ENCODE measurements at places on chromosomes 6 and 20. TPM values are rescaled to one million over a fixed set of nuclear protein-coding genes. Genes with fewer than 3 reads are reported as not detected.

DNA sequence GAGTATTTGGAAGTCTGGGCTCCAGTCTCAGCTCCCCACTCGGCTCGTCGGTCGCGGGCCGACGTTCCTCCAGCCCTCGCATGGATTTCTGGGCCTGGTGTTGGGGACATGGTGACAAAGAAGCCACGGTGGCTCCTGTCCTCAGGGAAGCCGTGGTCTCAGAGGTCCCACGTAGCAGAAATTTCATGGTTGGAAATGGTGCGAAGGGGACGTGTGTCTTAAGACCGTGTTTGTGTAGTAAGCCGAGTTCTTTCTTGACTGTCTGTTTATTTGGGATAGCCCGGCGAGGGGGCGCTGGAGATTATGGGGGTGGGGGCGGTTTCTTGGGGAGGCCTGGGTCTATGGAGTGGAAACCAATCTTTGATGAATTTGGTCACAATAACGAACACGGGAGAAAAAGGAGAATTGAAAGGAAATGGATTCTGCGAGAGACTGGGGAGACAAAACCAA is 23.5 kb upstream of the MAP3K7 start:
- DNase-seq, result no peak

GRCh38 chr6:121449331-121449730 is 13.9 kb downstream of the GJA1 start:
- no peak for DNase-seq

GRCh38 chr20:49420292-49420691 is 62.2 kb downstream of the KCNB1 start:
- DNase-seq, result peak; percentile 79

SYCP2L gene
- total RNA-seq, result 22.1 TPM

GRCh38 chr20:3980260-3981131 is 34.9 kb downstream of the RNF24 start:
- no peak for DNase-seq

- DNase-seq, result no peak
Measured at GRCh38 chr6:46757214-46757596, 10.5 kb downstream of the ANKRD66 start.

DNA sequence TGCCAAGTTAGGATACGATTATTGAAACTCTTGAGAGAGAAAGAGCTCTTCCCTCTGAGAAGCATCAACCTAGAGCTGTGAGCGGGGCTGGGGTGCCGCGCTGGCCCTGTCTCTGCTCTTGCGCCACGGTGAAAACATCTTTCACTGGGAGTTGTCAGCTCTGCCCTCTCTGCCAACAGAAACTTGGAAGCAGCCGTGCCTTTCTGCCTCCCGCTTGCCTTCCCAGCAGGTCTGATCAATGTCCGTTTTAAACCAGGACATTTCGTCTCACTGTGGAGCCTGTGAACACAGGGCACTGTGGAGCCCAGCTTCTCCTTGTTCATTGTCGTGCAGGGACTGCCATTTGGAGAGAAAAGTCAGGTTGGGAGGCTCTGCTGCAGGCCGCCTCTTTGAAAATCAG is 249.2 kb upstream of the PMEPA1 start:
- DNase-seq, result peak; percentile 71

GSTA3 gene
- total RNA-seq, result not detected

GRCh38 chr6:163415620-163416556 is 1.4 kb downstream of the QKI start:
- DNase-seq, result peak; percentile 80

DNA sequence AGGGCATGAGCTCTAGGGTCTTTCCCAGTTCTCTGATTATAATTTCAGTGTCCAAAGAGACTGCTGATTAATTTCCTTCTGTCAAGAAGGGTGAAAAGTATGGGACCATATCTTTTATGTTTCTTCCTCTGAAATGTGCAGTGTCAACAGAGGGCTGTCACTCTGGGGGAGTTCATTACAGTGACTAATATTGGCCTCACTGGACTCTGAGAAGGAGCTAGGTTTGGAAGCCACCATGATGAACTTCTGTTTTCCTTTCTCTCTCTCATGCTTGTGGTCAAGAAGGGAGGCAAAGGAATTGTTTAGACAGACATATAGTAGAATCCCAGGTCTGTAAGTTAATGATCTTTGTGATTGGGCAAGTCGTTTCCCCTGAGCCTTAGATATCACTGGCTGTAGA is 41.8 kb upstream of the BMP6 start:
- no peak for DNase-seq

DNA sequence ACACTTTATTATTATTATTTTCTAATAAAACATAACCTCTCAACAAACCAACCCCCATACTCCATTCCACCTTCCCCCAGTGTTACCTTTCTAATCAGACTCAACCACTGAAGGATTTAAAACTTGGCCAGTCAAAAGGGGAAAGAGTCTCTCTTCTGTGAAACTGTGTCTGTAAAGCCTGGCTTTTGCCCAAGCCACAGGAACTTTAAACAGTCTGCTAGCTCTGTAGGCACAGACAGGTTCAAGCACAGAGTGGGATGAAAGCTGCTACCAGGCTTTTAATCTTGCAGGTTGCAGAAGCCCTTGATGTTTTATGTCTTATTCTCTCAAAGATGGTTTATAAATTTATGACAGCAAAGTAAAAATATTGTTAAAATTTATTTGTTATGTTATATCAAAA is 585.7 kb downstream of the TENT5A start:
- DNase-seq, result no peak

GRCh38 chr6:170147832-170148708 is 142.8 kb downstream of the DLL1 start:
- peak; percentile 56 for DNase-seq

- no peak for DNase-seq
Measured at GRCh38 chr20:41476013-41476441, 109.4 kb upstream of the EMILIN3 start.

DNA sequence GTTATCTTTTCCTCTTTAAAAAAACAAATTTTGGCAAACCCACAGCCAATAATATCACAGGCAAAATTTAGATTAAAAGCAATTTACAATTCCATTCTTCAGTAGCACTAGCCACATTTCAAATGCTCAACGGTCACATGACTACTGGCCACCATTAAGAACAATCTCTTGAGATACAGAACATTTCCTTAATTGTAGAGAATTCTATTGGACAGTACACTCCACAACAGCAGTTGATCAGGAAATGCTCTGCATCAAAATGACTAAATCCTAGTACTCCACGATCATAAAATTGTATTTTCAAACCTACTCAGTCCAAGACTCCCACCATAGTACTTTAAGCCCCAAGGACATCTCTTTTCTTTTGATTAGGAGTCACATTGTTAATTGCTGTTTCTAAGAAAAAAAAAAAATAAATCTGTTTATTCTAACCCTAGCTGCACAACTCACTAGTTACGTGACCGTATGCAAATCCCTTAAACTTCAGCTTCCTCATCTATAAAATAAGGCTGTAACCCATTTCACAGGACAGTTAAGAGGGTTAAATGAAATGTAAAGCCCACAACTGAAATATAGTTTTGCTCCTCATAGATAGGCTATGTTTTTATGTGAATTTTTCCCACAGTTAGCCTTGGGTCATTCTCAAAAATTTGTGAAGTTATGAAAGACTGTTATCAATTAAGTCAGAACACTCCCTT is 9.8 kb downstream of the C6orf62 start:
- no peak for DNase-seq

RNF5 gene
- total RNA-seq, result 107 TPM
